ENCODE measurements at places on chromosomes 5 and 9. TPM values are rescaled to one million over a fixed set of nuclear protein-coding genes. Genes with fewer than 3 reads are reported as not detected.

The DOCK2 gene
- 215 TPM for total RNA-seq

GRCh38 chr5:40559306-40559705, 120.4 kb upstream of the PTGER4 start:
- DNase-seq = no peak
- no peaks in the 10 kb centered on the region for H3K36me3 ChIP-seq
- peaks cover 9% of the 10 kb centered on the region for H3K4me1 ChIP-seq
- H3K4me3 ChIP-seq = no peak overlapping the region
- H3K27me3 ChIP-seq = no peaks in the 10 kb centered on the region
- no peak overlapping the region for H3K27ac ChIP-seq

The POU5F2 gene
- total RNA-seq = 1.1 TPM

DNA sequence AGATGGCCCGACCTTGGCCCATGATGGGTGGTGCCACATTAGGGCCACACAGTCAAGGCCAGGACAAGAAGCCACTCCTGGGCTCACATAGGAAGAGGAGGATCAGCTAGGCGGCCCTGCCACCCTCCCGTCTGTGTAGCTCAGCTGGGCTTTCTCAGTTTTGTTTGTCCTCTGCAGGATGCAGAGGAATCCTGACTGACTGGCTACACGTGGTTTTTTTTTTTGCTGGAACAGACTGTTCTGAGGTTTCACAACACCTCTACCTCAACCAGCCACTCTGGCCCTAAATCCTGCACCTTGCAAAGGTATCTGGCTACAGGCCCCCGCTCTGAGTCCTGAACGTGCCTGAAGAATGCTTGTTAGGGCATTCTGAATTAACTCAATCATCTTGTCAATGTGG, 88.3 kb upstream of the MSX2 start:
- H3K27ac ChIP-seq = no peak overlapping the region
- H3K27me3 ChIP-seq = no peaks in the 10 kb centered on the region

The BAG1 gene
- 72.4 TPM for total RNA-seq

The CCIN gene
- not detected for total RNA-seq

GRCh38 chr9:131104016-131104740, 7.8 kb downstream of the AIF1L start:
- H3K4me3 ChIP-seq = no peak overlapping the region
- H3K27ac ChIP-seq = no peak overlapping the region

DNA sequence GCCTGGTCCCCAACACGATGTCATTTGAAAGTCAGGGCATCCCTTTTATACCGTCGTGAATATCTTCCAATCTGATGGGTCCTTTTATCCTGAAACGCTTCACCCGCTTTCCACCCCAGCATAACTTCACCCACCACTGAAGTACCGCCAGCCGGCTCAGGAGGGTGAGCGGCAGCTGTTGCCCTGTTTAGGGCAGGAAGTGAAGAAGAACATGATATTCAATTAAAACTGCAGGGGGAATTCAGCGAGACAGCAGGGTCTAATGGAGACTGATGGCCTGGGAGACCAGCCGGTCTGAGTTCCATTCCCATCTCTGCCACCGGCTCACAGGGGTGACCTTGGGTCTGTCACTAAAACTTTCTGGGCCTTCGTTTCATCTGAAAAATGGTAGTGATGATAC, 68.2 kb upstream of the EGFLAM start:
- no peak for DNase-seq
- H3K4me3 ChIP-seq = no peak overlapping the region
- H3K27me3 ChIP-seq = peaks cover 23% of the 10 kb centered on the region
- H3K27ac ChIP-seq = no peak overlapping the region

GRCh38 chr5:172959824-172960799, 888 bp downstream of the RPL26L1 start:
- peaks cover 2% of the 10 kb centered on the region for H3K27me3 ChIP-seq
- no peak for DNase-seq
- peaks cover 30% of the 10 kb centered on the region for H3K4me1 ChIP-seq
- H3K4me3 ChIP-seq = peak overlapping the region; percentile 92
- H3K27ac ChIP-seq = peak overlapping the region; percentile 90
- peaks cover 22% of the 10 kb centered on the region for H3K36me3 ChIP-seq

The SHOC1 gene
- total RNA-seq = not detected

DNA sequence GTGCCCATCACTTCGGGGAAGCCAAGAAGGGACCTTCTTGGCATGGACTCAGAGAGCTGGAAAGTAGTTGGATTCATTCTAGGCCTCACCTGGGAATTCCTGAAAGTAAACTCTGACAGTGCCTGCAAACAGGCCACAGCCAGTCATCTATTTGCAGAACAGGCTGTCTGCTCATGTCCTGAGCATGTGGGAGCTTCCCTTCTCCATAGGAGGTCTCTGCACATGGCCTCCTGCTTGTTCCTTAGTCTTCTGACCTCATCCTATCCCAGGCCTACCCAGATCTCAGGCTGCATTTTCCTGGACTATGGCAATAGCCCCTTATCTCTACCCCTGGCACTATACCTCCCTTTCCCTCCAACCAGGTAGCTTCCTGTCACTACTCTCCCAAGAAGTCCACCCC, 67.2 kb upstream of the FSTL4 start:
- H3K4me3 ChIP-seq = no peak overlapping the region
- peaks cover 13% of the 10 kb centered on the region for H3K27me3 ChIP-seq
- H3K4me1 ChIP-seq = peaks cover 3% of the 10 kb centered on the region
- no peak for DNase-seq
- H3K27ac ChIP-seq = no peak overlapping the region
- no peaks in the 10 kb centered on the region for H3K36me3 ChIP-seq

DNA sequence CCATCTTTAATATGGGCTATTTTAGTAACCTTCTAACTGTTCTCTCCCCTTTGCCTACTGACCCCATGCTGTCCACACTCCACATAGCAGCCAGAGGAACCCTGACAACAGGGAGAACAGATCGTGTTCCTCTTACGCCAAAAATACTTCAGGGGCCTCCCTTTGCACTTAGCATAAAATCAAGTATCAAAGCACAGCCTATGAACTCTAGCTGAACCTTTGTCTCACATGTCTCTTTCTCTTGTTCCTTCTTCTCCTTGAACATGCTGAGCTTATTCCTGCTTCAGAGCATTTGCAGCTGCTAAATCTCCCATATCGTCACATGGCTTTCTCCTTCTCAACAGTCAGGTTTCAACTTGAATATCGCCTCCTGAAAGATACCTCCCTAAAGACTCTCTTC, 698.8 kb upstream of the C9orf72 start:
- no peak overlapping the region for H3K27ac ChIP-seq
- H3K27me3 ChIP-seq = no peaks in the 10 kb centered on the region
- H3K4me3 ChIP-seq = no peak overlapping the region

The DNAH5 gene
- total RNA-seq = not detected

GRCh38 chr5:150567031-150567717, 59.2 kb downstream of the NDST1 start:
- no peak for DNase-seq
- H3K4me1 ChIP-seq = no peaks in the 10 kb centered on the region
- no peak overlapping the region for H3K4me3 ChIP-seq
- peaks cover 3% of the 10 kb centered on the region for H3K27me3 ChIP-seq

GRCh38 chr5:166091931-166092330, 2199.5 kb upstream of the WWC1 start:
- no peaks in the 10 kb centered on the region for H3K4me1 ChIP-seq
- no peak for DNase-seq
- no peak overlapping the region for H3K27ac ChIP-seq
- no peaks in the 10 kb centered on the region for H3K36me3 ChIP-seq
- H3K27me3 ChIP-seq = no peaks in the 10 kb centered on the region
- no peak overlapping the region for H3K4me3 ChIP-seq

- H3K27me3 ChIP-seq = no peaks in the 10 kb centered on the region
- DNase-seq = no peak
- H3K4me3 ChIP-seq = no peak overlapping the region
- H3K36me3 ChIP-seq = no peaks in the 10 kb centered on the region
- H3K4me1 ChIP-seq = no peaks in the 10 kb centered on the region
These were observed 616.2 kb downstream of the PRELID2 start for GRCh38 chr5:145218982-145219381.

GRCh38 chr9:135959814-135960213, 1.4 kb downstream of the UBAC1 start:
- H3K4me1 ChIP-seq = peaks cover 34% of the 10 kb centered on the region
- H3K27me3 ChIP-seq = peaks cover 5% of the 10 kb centered on the region
- no peak for DNase-seq
- peaks cover 7% of the 10 kb centered on the region for H3K36me3 ChIP-seq
- peak overlapping the region; percentile 66 for H3K27ac ChIP-seq
- H3K4me3 ChIP-seq = peak overlapping the region; percentile 93

DNA sequence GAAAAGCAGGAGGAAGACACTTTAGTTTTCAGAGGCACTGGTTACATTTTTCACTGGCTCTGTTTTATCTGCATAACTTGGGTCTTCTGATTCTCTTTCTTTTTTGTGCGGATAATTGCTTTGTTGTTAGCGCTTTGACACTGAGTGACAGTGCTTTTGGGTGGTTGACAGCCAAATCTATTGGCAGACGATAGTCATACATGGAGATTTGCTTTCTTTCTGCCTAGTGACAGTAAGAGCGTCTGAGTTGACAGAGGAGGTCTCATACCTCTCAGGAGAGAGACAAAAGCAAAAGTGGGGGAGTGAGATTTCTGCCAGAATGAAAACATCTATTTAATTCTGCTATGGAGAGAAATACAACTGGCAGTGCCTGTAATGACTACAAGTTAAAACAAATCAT, 2278.0 kb upstream of the WWC1 start:
- no peaks in the 10 kb centered on the region for H3K27me3 ChIP-seq
- H3K27ac ChIP-seq = no peak overlapping the region
- H3K4me1 ChIP-seq = no peaks in the 10 kb centered on the region
- no peaks in the 10 kb centered on the region for H3K36me3 ChIP-seq
- no peak overlapping the region for H3K4me3 ChIP-seq

The DDX4 gene
- 0.19 TPM for total RNA-seq

- H3K27ac ChIP-seq = no peak overlapping the region
- peaks cover 2% of the 10 kb centered on the region for H3K4me1 ChIP-seq
- H3K4me3 ChIP-seq = no peak overlapping the region
- no peak for DNase-seq
These were observed 158.6 kb upstream of the DMRT1 start for GRCh38 chr9:682633-683508.

DNA sequence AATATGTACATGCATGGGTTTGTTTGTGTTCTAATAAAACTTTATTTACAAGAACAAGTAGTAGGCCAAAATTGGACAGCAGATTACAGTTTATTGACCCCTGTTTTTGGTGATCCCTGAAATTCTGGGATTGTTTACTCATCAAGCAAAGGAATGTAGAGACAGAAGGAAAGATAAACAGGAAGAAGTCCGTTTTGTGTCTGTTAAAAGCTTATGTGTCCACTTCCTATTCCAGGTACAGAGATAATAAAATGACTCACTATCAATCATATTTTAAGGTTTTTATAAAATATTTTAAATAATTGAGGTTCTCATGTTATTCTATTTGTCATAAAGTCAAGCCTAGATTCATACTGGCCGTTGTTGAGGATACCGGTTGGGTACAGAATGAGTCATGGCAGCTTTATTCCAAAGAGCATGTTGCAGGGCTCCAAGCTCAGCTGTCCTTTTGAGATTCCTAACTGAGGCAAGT, 214.9 kb upstream of the DAB2 start:
- no peak overlapping the region for H3K27ac ChIP-seq
- no peaks in the 10 kb centered on the region for H3K4me1 ChIP-seq
- no peak for DNase-seq
- no peak overlapping the region for H3K4me3 ChIP-seq
- H3K36me3 ChIP-seq = no peaks in the 10 kb centered on the region
